NB4 (cell line): ENCODE measurements at places on chromosomes 12 and 14.

- DNase-seq = no peak
These were observed 209.4 kb upstream of the G2E3 start for GRCh38 chr14:30349520-30349919.

- DNase-seq = no peak
These were observed 158.6 kb downstream of the PRIMA1 start for GRCh38 chr14:93629643-93630042.

DNA sequence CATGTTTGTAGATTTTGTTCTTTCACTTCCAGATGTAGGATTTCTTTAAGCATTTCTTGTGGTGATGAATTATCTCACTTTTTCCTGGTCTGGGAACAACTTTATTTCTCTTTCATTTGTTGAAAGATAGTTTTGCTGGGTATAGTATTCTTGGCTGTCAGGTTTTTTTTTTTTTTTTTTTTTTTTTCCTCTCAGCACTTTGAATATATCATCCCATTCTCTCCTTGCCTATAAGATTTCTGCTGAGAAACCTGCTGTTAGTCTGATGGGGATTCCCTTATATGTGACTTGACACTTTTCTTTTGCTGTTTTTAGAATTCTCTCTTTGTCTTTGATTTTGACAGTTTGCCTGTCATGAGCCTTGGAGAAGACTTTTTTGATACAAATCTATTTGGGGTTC, 30.5 kb downstream of the SMCO2 start:
- DNase-seq = no peak

DNA sequence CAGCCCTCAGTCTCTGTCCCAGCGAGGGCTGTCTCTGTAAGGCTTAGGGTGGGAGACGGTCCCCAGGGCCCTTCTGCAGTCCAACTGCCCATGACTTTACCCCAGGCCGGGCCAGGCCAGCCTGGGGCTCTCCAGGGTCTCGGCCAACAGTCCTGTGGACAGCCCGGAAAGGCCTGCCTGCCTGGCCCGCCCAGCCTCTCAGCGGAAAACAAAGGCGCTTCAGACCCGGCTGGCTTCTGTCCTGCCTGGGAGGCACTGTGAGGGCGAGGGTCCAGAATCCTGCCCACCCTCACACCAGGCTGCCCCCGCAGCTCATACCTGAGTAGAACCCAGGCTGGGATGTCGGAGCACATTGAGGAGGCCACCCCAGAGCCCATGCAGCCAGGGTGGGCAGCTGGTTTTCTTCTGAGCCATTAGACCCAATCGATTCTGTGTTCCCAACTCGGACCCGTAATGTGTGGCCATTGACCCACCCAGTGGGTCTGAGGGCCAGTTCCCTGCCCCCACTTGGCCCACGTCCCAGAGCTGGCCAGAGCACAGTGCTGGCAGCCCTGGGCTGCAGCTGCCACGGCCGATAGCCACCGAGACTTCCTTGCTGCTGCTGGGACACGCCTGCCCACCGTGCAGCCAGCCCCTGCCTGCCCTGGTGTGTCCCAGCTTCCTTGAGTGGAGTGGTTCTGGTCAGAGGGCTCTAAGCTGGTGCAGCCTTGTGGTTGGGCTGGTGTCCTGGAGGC, 1.6 kb downstream of the CRIP2 start:
- DNase-seq = no peak

GRCh38 chr14:92759300-92759678, 10.9 kb upstream of the LGMN start:
- peak; percentile 71 for DNase-seq

DNA sequence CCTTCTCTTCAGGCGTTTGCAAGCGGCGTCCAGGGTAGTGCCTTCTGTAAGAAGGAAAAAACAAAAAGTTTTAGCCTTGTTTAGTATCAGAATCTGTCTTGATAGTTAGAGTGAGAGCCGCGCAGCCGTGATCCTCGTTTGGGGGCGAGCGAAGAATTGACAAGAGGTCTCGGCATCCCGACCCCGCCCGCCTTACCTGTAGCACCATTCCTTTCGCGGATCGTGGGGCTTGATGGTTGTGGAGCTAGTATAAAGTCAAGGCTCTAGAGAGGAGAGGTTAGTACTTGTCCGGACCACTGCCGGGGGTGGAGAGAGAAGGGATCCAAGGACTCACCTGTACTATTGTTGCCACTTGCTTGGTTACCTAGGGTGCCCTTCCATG, 494 bp downstream of the TMTC3 start:
- no peak for DNase-seq
